ENCODE measurements at places on chromosomes 1 and 21.

DNA sequence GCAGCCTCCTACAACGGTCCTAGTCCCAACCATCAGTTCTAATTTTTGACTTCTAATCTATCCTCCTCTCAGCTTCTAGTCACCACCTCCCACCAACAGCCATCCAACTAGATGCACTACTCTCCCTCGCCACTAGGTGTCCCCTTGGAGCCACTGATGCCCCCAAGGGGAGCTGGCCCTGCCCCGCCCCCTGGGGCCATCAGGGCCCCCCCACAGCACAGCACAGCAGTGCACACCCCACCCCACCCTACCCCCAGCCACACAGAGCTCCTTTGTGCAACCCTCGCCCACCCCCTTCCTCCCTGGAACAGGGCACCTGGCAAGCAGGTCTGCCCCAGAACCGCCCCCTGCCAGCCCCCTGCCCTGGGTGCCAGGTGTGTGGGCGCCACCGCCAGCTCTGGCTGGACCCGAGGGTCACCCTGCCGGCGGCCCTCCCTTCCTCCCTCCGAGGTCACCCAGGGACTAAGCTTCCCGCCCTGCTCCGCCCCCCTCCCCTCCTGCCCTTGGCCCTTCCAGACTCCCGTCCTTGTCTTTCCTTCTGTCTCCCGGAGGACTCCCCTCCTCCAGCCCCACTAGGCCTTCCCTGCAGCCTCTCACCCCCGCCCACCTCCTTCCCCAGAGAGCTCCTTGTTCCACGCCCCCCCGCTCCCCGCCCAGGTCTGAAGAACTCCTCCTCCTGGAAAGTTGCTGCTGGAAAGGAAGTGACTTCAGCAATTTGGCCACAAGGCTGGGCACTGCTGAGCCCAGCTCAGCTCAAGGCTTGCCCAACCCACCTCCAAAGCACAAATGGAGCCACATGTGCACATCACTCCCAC is 47.0 kb downstream of the AHDC1 start:
- peak; percentile 97 for DNase-seq

DNA sequence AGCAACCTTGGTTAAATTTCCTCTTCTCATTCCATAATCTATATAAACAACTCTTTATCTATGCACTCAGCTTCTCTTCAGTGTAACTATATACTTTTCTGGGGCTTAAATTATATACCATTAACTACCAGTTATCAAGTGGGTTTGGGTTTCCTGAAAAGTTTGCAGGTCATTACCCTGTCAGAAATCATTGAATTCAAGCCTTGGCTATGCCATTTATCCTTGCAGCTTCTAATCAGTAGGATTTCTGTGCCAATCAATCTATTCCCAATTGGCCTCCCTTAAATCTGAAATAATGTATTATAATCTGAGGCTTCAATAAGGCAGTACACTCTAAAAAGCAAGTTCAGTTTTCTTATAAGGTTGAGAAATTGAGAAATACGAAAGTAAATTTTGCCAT is 466.5 kb downstream of the NCAM2 start:
- DNase-seq = no peak

DNA sequence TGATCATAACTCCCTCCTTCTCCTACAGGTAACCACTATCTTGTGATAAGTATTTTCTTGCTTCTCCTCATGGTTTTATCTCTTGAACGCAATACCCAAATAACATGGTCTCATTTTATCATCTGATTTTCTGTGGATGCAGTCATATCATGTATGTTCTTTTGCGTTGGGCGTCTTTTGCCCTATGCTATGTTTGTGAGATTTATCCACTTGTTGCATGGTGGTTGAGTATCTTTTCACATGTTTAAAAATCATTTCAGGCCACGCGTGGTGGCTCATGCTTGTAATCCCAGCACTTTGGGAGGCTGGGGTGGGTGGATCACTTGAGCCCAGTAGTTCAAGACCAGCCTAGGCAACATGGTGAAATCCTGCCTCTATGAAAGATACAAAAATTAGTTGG is 15.6 kb downstream of the PADI3 start:
- DNase-seq = no peak

DNA sequence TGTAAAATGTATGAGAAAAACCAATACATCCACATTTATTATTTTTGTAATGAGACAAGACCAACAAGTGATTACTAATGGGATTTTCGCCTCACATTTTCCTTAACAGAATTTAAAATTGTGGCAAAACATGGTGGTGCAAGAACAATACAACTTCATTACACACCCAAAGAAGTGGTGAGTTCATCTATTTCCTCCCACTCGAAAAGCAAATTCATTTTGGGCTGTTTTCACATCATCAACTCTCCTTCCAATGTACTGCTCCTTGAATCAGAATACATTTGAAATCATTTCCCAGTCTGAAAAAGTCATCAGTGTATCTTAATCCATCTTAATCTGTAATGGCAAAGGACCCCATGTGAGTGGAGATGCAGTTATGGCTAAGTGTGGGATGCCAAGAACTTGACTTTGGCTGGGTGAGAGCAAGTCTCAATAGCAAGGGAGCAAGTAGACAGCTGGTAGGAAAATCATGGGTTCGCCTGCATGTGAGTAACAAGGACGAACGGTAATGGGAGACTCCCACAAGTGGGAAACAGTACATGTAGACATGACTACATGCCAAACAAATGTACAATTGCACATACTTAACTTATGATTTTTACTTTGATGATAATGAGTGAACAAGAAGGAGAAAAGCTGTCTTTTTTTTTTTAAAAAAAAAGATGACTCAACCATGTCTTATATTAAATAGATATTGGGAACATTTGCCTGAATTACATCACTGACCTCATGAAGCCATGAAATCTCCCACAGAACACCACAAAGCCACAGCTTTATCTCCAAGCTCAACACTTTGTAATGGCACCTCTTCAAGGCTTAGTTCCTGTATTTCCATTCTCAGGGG is 46.0 kb downstream of the RUNX1 start:
- peak; percentile 89 for DNase-seq

- no peak for DNase-seq
These were observed 13.0 kb upstream of the ARHGAP29 start for GRCh38 chr1:94250341-94250740.

DNA sequence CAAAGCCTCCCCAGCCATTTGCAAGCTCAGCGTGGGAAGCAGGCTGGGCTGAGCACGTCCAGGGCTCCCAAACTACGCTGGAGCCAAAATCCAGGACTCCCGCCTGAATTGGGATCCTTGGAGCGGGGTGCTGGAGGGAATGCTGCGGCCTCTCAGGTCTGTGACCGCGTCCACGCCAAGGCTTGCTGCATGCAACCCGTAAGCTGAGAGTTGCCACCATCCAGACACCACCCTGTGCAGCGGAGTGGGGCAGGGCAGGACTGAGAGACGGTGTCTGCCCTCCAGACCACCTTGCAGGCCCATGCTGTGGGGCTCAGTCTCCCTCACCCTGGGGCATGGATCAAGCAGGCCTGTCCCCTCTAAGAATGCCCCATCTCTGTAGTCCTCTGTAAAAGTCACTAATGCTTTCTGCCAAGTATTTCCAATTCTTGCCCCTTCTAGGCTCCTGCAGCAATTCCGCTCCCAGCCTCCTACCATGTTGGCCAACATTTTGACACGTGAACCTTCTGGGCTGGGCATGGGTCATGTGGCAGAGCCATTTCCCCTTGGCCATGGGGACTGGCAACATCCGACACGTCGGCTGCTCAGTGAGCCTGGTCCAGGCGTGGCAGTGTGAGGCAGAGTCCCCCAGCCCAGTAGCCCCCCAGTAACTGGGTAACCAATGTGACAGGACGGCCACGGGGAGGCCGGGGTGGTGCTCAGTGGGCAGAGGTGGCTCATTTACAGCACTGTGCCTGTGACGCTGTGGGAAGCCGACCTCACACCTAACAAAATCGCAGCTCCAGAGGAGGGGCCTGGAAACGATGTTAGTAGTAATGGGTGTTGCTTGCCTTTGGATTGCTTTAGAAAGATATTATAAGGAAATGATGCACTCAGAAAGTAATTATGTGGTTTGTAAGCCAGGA is 57.9 kb upstream of the PDE9A start:
- DNase-seq = no peak
